Tongue (tissue), 3 donors: ENCODE measurements at places on chromosomes 11 and 22. TPM values are rescaled to one million over a fixed set of nuclear protein-coding genes. Genes with fewer than 3 reads are reported as not detected.

GRCh38 chr11:69285091-69285490 is 8.9 kb upstream of the MYEOV start:
- DNase-seq = no peak

OVCH2 gene
- total RNA-seq = 1.4 TPM

DNA sequence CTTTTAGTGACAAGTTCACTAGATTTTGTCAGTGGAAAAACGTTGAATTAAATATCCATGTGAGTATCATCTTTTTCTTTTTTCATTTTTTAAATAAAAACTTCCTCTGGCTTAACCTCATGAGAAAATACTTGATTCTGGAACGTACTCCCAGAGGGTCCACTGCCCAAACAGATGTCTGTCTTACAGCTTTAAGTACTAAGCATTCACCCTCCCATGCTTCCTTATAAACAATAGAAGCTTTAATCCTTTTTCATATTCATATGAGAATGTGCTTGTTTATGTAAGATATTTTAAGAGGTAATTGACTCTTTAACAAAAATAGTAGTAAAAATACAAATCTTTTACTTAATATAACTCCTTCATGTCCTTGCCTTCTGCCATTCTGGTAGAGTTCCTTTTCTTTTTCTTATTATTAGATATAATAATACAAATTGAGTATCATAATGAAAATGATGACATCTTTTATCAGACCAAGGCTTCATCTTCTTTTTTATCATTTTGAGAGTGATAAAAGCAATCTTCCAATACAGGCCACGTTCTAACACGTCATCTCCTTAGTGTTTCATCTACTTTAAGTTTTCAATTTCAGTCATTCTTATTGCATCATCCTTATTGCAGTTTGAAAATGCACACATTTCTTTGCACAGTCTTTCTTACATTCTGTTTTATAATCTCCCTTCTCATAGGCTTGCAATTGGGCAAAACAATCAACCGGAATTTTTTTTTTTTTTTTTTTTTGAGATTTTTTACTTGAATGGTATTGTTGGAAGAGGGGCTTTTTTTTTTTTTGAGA is 69.5 kb upstream of the MYO18B start:
- DNase-seq = no peak

DNA sequence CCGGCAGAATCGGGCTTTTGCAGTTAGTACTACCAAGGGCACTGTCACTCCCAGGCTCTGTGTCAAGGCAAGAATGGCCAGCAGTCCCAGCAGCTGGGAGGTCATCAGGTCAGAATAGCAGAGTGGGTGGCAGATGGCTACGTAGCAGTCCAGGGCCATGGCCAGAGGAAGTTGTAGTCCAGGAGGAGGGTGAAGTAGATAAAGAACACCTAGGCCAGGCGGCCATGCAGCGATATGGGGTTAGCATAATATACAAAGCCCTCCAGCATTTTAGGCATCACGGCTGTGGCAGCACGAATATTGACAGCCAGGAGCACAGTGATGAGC is 52.1 kb downstream of the RRM1 start:
- no peak for DNase-seq

RIN1 gene
- 7.1 TPM for total RNA-seq

OR56A3 gene
- not detected for total RNA-seq

DNA sequence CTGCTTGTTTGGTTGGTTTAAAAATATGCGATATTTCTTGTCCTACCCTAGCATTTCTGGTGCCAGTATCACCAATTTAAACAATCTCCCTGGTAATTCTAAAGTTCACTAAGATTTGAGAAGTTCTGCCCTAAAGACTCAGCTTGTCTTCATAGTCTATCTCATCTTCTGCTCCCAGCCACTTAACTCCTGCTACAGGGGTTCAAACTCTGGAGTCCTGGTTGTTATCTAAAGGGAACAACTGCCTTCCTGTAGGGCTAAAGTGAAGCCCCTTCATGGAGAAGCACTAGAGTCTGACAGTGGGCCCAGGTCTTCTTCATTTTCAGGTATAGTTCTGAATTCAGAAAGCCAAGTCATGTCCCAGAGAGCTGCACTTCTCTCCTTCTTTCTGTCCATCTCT is 73.2 kb downstream of the CTNND1 start:
- no peak for DNase-seq

GRCh38 chr11:113546757-113547507 is 71.7 kb upstream of the DRD2 start:
- DNase-seq = no peak

- DNase-seq = no peak
These were observed 17.9 kb downstream of the PTPN5 start for GRCh38 chr11:18773681-18774080.
